ENCODE measurements at places on chromosomes 3 and 15.
A peak's percentile ranks its signal among the peaks of the same experiment; 100 is the strongest.

GRCh38 chr3:154745929-154746328, 315.9 kb upstream of the GPR149 start:
- no peak for DNase-seq

- no peak for DNase-seq
These were observed 48.8 kb downstream of the EXOG start for GRCh38 chr3:38544926-38545325.

DNA sequence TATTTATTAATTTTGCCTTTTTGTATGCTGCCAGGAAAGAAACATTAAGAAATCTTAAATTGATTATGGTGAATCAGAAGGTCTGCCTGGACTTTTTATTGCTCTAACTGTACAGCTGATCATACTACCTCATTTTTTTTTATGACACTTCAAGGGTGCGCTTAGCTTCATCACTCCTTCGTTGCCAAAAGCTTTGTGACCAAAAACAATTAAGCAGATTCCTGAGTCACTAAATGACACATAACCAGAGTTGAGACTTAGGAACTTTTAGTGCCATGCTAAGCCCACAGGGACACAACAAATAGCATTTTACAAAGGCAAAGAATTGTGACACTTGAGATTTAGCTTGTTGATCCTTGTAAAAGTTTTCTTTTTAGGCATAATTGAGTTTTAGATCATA, 4.9 kb downstream of the ADIPOQ start:
- DNase-seq = no peak

GRCh38 chr3:71542521-71543370, 40.8 kb downstream of the FOXP1 start:
- DNase-seq = peak; percentile 72

DNA sequence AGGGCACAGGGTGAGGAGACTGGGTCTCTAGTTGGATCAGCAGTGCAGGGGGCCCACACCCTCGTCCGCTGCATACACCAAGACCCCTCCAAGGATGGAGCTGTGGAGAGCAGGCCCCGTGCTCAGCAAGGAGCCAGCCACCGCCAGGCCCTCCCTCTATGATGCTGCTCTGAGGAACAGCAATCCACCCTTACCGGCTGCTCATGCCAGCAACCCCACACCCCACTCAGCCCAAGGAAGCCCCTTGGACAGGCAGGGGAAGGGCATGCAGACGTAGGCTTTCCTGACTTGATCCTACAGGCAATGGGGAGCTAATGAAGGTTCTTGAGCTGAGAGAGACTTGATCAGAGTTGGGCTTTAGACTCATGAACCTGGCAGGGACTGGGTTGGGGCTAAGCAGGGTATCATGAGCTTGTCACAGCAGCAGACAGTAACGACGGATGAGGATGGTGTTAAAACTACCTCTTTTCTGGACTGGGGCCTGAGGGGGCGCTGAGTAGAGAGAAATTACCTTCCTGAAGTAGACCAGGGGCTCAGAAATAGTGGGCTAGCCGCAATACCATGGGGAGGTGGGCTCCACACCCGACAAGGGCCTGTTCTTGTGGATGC, 50.5 kb upstream of the FGD5 start:
- peak; percentile 8 for DNase-seq

- DNase-seq = no peak
These were observed 17.7 kb upstream of the PRR20G start for GRCh38 chr3:127305499-127306060.

GRCh38 chr3:37795431-37796061, 66.1 kb upstream of the CTDSPL start:
- no peak for DNase-seq

GRCh38 chr15:65082303-65082953, 5.9 kb downstream of the KBTBD13 start:
- no peak for DNase-seq

DNA sequence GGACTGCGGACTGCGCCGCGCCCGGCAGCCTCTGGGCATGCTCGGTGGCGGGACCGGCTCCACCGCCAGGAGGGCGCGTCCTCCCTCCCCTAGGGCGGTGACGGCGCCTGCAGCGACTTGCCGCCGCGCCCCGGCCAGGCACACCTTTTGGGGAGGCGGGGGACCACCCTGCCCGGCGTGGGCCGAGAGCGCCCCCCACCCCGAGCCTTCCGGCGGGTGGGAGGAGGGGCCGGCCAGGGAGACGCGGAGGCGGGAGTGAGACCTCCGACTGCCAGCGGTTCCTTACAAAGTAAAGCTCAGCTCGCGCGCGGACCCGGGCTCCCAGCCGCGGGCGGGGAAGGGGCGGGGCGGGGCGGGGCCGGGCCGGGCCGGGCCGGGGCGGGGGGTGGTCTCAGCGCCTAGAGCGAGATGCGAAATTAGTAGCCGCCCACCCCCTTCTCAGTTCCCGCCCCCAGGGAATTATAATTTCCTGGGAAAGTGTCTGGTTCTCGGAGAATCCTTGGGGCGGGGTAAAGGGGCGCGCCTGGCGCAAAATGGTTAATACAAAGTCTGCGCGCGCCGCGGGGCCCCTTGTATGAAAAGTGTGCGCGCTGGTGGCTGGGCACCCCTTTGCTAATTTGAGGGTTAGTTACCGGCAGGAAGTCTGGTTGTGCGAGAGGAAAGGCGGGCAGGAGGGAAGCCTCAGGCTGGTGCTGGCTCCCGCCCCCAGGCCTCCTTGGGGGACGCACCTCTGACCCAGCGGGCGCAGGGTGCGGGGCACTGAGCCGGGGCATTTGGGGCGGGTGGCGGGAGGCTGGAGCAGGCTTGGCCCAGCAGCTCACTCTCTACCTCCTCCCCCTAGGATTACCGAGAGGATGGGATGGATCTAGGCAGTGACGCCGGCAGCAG, 224.8 kb upstream of the IL12A start:
- DNase-seq = peak; percentile 42
